Stimulated activated CD4-positive, alpha-beta T cell treated with anti-CD3 and anti-CD28 coated beads, TNF-alpha, amount 100 ng/mL, for 24 hours (primary cell): ENCODE measurements at places on chromosomes 1 and 21.

- no peak for DNase-seq
Measured at GRCh38 chr1:24136956-24137539, 5.9 kb downstream of the IL22RA1 start.

GRCh38 chr1:150018165-150018564 lies 7.6 kb upstream of the OTUD7B start:
- DNase-seq = no peak

DNA sequence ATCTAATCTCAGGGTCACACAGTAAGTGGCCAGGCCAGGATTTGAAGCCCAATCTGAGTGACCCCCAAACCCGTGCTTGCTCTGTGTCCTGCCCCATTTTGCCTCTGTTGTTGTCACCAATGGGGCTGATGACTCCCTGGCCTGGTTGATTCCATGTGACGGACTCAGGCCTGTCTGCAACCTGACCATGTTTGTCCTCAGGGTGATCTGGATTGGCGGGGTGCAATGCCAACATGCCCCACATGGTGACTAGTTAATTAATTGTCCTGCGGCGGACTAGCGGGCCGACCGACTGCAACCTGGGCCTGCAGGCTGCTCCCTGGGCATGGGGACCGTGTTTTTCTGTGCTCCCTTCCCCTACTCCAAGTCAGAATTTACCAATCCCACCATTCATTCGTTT lies 256.3 kb downstream of the MATN1 start:
- DNase-seq = no peak

- DNase-seq = no peak
Measured at GRCh38 chr21:21226472-21226871, 228.3 kb downstream of the NCAM2 start.

- no peak for DNase-seq
Measured at GRCh38 chr1:87044424-87044823, 130.0 kb downstream of the HS2ST1 start.

- DNase-seq = no peak
Measured at GRCh38 chr1:181312946-181313345, 170.4 kb upstream of the CACNA1E start.

- no peak for DNase-seq
Measured at GRCh38 chr1:14968251-14968851, 185.2 kb upstream of the TMEM51 start.

- DNase-seq = no peak
Measured at GRCh38 chr1:54955359-54955758, 25.1 kb upstream of the TMEM61 start.

- DNase-seq = no peak
Measured at GRCh38 chr1:154775621-154776605, 94.2 kb downstream of the KCNN3 start.

GRCh38 chr1:221612047-221612777 lies 129.7 kb downstream of the DUSP10 start:
- no peak for DNase-seq

DNA sequence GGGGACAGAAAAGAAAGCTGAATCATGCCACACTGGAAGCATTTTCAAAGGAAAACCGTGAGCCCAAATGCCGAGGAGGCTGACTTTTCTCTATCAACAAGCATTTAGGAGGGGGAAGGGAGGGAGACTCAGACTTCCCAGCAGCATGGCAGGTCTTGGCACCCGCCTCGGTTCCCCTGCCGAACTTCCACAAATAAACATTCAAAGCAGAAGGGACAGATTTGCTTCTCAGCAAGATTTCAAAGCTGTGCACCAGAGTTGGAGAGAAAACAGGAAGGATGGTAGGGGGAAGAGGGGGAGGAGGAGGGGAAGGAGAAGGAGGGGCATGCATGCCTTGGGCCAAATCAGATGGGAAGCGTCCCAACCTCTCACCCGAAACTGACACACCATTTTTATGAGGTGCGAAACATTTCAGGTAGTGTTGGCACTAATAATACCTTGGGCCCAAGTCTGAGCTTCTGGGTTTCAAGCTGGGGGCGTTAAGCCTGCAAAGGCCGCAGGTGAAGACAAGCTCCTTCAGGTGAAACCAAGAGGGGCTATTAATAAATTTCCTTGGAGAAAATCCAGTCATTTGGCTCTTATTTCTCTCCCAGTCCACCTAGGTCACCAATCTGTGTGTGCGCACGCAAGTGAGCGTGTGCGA lies 26.4 kb downstream of the ABCA4 start:
- DNase-seq = no peak

DNA sequence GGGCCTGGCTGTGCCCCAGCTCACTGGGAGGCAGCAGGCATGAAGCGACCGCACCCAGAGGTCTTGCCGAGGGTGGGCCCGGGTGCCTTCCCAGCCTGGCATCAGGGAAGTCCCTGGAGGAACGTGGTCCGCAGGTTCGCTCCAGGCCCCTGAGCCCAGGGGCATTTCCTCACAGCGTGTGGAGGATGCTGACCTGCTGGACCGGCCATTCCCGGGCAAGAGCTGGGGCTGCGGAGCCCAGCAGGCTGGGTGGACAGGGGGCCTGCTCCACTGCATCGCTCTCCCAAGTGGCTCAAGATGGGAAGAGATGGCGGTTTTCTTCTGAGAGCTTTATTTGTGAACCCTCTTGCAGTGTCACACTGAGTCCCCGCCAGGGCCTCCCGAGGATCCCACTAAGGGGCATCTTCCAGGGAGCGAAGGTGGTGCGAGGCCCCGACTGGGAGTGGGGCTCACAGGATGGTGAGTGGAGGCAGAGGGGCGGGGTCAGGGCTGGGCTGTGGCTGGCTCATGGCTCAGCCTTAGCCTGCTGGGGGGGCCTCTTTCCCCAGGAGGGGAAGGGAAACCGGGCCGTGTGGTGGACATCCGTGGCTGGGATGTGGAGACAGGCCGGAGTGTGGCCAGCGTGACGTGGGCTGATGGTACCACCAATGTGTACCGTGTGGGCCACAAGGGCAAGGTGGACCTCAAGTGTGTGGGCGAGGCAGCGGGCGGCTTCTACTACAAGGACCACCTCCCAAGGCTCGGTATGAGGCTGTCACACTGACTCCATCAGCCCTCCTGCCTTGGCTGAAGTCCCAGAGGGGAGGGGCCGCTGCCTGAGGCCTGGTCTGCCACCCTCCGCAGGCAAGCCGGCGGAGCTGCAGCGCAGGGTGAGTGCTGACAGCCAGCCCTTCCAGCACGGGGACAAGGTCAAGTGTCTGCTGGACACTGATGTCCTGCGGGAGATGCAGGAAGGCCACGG lies 7.2 kb upstream of the MMP23B start:
- DNase-seq = no peak

GRCh38 chr1:211638689-211639101 lies 36.7 kb downstream of the NEK2 start:
- DNase-seq = no peak

DNA sequence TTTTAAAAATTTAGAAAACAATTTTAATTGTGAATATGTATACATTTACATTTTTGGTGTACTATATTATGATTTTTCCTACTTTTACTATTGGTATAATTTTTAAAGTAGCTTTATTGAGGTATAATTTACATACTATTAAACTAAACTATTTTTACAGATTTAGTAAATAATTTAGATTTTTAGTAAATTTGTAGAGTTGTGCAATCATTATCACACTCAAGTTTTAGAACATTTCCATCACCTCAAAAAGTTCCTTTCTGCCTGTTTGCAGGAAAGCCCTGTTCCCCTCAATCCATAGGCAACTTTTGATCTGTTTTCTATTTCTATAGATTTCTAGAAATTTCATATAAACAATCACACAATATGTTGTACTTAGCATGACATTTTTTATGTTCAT lies 8.2 kb downstream of the PHTF1 start:
- DNase-seq = no peak

- no peak for DNase-seq
Measured at GRCh38 chr1:20233866-20234265, 47.5 kb upstream of the PLA2G2C start.

- DNase-seq = no peak
Measured at GRCh38 chr1:227901906-227902640, 45.7 kb downstream of the WNT9A start.

DNA sequence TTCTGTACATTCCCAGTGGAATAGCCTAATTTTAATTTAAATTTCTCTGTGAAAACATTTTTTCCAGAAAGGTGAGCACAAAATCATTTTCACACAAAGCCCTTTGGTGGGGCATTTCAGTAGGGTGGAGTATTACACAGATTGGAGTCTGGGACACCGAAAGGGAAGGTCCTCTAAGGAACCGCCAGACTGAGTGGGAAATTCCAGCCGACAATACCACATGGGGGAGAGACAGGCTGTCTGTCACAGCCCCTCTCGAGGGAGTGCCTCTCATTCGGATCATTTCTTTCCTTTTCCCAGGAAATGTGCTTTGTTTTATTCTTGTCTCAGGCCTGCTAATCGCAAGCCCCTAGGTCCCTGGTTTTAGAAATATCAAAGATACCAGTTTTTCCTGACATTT lies 150.6 kb upstream of the HOOK1 start:
- no peak for DNase-seq

DNA sequence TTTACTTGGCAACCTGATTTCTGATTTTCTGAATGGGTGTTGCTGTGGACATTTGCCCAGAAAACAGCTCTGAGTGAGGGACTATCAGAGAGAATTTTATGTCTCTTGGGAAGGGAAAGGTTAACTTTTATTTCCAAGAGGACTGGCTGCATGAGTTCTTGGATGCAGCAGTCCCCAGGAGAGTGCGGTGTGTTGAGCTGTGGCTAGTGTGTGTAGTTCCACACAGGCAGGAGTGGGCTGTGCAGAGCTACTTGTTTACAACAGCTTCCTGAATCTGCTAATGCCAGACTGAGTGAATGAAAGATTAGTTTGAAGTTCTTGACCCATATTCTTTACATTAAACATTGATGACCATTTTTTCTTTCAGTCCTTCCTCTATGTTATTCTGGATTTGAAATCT lies 41.0 kb upstream of the APOBEC4 start:
- no peak for DNase-seq

DNA sequence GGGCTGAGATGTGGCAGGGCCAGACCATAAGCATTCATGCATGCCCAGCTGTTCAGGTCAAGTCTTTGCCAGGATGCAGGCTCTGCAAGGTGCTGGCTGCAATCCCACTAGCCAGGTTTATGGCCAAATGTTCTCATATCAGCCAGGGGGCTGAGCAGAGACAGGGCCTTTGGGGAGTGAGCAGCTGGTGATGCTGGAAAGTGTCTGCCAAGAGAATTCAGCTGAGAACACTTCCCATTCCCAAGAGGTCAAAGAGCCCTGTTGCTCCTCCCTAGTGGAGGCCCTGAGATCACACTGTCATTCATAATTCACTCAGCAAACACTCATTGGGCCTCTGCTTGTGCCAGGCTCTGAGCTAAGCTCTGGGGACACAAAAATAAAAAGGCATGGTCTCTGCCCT lies 150.3 kb downstream of the DMRTA2 start:
- DNase-seq = no peak

GRCh38 chr21:33698087-33698860 lies 56.0 kb downstream of the ITSN1 start:
- DNase-seq = no peak

DNA sequence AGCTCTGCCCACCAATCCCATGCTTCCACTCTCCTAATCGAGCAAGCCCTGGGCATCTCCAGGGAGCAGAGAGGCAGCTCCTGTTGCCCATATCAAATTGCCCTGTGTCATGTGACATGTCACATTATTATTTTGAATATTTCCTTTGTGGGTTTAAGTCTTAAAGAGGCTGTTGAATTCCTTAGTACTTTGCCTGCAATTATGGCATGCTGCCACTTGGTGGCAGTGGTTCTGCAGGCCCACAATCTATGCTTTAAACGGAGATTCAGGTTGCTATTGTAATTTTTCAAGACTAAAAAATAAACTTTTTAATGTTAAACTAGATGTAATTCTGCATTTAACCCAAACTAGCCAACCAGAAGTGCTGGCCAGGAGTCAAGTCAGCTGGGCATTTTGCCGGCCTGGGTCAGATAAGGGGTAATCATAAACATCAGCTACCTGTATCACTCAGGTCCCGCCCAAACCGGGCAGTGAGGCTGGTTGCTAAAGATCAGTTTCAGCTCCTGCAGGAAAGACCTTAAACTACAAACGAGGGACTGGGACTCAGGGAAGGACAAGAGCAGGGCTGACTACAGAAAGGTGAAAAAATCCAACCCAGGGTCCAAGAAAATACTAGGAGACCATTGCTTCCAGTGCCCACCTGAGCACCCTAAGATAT lies 37.3 kb upstream of the ARHGEF16 start:
- no peak for DNase-seq

DNA sequence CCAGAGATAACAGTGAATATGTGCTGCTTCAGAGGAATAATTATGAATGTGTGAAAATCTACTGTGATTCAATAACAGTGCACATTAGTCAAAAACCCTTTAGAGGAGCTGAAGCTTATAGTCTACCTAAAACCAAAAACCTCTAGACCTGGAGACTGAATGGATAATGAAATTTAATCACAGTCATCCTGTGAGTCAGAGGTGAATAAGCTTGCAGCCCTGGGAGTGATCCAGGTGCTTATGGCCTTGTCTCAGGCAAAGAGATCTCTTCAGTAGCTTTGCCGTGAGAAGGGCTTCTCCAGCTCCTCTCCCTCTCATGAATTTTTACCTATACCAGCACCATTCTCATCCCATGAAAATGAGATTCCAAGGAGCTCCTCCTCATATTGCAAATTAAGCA lies 81.3 kb upstream of the RGS4 start:
- no peak for DNase-seq

- no peak for DNase-seq
Measured at GRCh38 chr1:78491451-78492071, 787 bp downstream of the PTGFR start.

- DNase-seq = no peak
Measured at GRCh38 chr21:33290441-33290840, 24.3 kb downstream of the IL10RB start.

DNA sequence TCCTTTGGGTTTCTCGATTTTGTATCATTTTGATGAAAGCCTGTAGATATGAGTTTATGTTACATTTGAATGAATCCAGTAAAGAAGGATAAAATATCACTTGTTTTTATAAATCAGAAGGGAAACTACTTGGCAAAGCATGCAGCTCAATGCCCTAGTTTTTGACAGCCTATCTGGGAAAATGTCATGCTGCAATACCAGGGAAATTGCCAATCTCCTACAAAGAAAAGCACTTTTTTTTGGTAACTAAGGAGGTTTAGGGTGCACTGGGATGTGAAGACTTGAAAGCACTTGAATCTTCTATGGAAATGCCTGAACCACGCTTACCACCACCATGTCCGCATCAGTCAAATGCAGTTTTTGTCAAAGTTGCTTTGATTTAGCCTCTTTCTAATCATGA lies 446.9 kb upstream of the LRRC7 start:
- DNase-seq = no peak

GRCh38 chr1:202987922-202988583 lies 19.1 kb upstream of the TMEM183A start:
- no peak for DNase-seq

DNA sequence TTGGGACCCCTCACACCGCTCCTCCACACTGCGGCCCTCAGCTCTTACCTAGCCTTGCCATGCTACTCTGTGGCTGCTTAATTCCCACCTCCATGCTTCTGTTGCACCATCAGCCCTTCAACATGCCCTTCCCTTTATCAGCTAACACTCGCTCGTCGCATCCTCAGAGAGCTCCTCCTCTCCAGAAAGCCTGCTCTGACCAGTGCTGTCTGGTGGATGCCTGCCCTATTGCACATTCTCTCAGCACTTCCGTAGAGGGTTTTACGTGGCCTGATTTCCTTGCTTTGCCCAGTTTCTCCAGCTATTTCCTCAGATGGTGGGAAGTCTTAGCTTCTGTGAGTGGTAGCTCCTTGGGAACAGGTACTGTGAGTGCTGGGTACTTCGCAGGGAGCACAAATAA lies 10.3 kb upstream of the LAD1 start:
- DNase-seq = no peak
